ENCODE measurements at places on chromosomes 13 and 19.

DNA sequence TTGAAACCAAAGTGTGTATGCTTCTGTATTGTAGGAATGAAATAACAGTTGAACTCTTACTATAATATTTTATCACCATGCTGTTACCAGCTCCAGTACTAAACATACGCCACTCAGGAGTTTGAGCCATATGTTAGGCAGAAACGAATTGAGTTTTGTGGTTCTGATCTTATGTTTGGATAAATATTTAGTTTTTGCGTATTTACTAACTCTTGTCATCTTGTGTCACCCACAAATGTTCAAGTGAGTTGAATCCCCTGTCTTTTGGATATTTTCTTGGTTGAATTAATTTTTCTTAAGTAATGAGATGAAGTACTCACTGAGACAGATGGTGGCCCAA is 1.5 kb downstream of the FNDC3A start:
- no peak for DNase-seq

DNA sequence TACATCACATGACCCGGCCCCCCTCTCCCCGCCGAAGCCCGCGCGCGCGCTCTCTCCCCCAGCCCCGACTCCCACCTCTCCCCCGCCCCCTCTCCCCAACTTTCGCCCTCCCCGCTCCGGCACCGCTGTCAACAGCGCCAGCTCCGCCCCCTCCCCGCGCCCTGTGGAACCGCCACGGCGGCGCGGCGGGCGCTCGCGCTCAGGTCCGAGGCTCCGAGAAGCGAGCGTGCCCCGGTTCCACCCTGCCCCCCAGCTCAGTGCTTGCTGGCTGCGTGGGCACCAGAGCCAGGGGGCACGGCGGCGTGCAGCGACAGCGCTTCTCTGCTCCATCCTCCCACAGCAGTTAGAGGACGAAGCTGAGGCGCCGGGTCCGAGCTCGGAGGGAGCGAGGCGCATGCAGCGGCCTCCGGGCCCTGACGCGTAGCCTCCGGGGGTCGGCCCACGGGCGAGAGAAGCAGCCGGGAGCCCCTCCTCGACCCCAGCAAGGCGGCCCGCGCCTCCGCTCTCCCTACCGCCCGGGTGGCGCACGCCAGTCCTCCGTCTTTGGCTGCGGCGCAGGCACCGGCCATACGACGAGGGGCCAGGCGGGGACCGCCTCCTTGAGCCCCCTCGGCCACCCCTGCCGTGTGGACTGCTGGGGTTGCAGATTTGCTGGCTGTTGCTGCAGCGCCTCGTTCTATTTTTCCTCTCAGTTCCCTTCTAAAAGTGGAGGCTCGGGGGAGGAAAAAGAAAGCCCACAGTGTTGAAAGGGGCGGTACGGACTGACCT is 109.5 kb downstream of the KCNRG start:
- DNase-seq, result peak; percentile 88

DNA sequence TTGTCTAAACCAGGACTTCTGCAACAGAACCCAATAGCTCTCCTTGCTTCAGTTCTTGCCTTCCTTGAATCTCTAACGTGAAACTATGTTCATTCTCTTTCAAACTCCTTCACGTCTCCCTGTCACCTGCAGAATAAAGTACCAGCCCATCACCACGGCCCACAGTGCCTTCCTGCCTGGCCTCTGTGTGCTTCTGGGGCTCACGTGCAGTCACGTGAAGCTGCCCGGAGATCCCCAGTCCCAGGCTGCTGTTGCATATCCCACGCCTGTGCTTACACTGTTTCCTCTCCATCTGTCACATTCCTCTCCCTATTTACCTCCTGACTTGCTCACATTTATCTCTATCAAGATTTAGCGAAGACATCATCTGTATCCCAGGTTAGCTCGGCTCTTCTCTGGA is 102.8 kb downstream of the STARD13 start:
- DNase-seq, result no peak

- no peak for DNase-seq
Measured at GRCh38 chr19:43738780-43739211, 16.0 kb downstream of the SMG9 start.

DNA sequence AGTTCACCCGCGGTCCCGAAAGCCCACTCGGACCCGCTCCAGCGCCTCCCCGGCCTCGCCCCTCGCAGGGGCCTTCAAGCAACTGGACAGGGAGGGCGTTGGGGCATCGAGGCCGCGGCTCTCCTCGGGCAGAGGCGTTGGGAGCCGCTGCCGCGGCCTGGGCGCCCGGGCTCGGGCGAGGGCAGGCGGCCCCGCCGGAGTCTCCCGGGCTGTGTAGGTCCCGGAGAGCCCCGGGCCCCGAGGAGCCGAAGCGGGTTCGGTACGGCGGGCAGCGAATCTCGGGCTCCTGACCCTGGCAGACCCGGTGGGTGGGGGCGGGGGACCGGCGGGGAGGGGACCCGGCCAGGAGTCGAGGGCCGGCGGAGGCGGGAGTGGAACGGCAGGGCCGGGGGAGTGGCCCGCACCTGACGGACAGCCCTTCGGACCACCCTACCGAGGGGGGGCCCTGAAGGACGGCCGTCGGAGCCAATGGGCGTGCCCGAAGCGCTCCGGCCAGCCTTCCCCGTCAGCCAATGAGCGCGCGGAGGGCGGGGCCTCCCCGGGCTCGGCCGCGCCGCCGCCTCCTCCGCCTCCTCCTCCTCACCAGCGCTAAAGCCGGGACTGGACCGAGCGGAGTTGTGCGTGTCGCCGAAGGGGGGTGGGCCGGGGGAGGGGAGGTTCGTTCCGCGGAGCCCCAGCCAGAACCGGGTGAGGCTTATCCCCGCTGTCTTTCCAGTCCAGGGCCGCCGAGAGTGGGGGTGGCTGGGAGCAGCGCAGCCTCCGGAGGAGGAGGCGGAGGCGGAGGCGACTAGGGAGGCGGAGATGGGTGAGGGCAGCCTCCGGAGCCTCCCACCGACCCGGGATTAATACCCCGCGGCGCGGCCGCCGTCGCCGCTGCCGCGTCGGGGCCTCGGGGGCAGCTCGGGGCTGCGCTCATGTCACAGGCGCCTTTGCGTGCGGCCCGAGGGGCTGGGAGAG is at the start of gene ZMYM2:
Gene ZMYM2, plus strand, starts transcription at position 573 of the 957 bp plus-strand sequence. CDS start 34,346 bp downstream, outside the sequence.
- peak; percentile 98 for DNase-seq

DNA sequence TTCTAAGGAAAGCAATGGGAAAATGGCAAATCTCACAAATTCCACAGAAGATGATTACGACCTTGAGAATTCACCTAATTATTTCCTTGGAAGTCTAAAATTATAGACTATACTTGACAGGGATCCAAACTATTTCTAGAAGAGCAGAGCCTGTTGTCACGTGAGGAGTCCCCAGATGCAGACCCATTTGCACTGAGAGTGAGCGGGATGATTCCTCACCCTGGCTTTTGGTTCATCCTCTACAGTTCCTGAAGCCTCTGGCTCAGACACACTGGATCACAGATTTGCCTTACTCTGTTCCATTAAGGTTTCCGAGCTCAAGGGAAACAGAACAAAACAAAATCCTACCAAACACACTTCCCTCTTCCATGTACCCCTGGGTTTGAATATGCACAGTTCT is 23.0 kb upstream of the CYSLTR2 start:
- no peak for DNase-seq

GRCh38 chr19:6495947-6496346 is 6.2 kb downstream of the TUBB4A start:
- DNase-seq, result no peak
